EL (cell line): ENCODE measurements at places on chromosomes 12 and 14.
A peak's percentile ranks its signal among the peaks of the same experiment; 100 is the strongest.

DNA sequence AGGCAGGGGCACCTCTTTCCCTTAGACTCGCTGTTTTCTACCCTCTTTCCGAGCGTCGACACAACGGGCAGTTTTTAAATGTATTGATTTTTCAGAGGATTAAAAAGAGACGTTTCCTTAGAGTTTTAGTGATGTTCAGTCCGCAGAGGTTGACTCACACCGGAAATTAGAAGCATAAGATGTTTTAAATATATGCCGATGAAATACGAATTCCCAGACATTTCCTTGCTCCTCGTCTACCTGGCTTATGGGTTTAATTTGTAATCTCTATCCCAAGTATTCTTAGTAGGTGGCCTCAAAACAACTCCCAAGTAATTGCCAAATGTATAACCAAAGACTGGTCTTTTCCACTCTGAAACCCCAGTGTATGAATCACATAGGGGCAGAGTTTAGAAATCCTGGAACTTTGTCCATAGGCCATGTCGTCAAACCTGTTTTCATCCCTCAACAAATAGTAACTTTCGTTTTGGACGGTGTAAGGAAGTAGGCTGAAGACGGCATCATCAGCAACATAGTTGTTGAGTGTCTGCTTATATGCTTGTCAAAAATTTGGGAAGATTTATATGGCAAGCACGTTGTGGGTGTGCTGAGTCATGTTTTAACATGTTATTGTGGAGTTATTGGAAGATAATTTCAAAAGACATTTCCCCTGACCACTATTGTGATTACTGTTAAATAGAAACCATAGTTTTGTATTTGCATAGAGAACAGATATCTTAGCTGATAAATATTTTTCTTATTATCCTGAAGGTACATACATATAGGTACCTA, 824 bp downstream of the TBK1 start:
- DNase-seq, result peak; percentile 77

DNA sequence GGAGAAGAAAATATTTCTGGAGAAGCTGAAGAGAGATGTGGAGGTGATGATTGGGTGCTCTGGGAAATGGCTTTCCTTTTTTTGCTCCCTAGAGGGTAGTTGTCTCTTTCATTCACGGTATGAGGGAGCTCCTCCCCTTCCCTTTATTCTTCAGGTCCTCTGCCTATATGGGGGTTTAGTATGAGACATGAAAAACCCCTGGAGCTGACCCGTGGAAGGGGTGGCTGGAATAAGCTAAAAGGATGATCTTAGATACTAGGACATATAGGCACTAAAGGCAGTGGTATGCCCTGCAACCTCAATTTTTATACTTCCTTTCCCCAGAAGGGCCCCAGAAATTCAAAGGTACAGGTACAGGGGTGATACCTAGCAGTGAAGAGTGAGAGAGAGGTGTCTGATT, 4.2 kb upstream of the DTX3 start:
- no peak for DNase-seq

GRCh38 chr12:131587565-131587964, 123.3 kb upstream of the SFSWAP start:
- DNase-seq, result no peak

DNA sequence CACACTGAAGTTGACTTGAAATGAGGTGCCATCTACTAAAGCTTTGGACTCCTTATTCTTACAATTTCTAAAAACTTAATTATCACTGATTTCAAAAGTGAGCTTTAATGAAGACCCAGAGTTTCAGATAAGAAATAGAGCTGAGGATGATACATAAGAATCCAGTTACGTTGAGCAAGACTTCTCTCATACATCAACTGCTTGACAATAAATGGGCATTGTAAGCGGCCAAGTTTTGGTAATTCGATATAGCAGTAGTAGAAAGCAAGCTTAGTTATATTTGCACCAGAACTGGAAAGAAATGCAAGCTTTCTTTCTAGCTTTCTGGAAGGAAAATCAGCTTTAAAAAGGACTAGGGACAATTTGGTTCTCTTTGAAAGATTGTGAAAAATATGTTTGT, 1359.6 kb downstream of the FSCB start:
- DNase-seq, result no peak

- peak; percentile 47 for DNase-seq
These were observed 58.9 kb upstream of the FBXO33 start for GRCh38 chr14:39491134-39491571.

- peak; percentile 52 for DNase-seq
These were observed 25.9 kb downstream of the NOC4L start for GRCh38 chr12:132170094-132170636.

- DNase-seq, result no peak
These were observed 105.2 kb upstream of the TMCC3 start for GRCh38 chr12:94755598-94755997.

DNA sequence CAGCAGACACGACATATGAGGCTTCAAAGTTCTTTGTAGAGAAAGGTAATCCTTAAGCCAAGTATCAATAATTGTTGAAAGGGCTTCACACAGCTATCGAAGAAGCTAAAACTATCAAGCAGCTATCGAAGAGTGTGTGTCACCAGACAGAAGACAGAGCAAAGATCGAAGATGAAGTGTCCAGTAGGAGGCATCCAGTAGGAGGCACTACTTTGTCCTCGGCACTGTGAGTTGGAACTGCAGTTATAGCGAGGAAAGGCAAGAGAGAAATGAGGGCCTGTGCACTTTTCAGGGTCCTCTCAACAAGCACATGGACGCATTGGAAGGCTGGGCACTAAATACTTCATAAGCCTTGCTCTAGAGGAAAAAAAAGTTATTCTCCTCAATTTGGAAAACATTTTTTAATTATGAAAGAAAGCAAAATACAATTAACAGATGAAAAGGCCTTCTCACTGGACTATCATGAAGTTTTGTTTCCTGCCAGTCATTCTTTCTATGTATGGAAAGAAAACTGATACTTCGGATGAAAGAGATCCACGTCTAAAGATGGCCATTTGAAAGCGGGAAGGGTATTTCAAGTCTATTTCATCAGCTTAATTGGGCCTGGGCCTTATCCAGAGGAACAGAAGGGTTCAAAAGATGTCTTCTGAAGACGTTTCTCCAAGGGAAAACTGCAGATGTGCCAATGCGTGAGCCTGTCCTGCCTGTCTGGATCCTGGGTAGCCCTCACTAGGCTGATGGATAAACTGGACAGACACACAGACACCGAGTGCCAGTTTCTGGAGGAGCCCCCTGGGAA, 174.5 kb downstream of the CALM1 start:
- no peak for DNase-seq

DNA sequence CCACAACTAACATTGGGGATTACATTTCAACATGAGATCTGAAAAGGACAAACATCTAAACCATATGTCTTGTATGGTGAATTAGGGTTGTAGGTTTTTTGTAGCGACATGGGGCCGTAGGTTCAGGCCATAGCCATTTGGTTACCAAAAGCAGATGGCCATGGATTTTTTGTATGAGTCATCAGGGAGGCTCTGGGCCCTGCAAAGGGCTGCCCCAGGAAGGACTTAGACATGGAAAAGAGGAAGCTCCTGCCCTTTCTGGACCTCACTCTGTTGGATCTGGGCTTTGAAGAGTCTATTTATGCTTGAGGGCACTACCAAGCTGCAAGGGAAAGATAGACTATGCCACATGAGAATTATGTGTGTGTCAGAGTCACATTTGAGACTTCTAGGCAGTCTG, 89.3 kb upstream of the DHRS4 start:
- DNase-seq, result no peak

- DNase-seq, result no peak
These were observed 12.2 kb downstream of the RERG start for GRCh38 chr12:15208871-15209656.

DNA sequence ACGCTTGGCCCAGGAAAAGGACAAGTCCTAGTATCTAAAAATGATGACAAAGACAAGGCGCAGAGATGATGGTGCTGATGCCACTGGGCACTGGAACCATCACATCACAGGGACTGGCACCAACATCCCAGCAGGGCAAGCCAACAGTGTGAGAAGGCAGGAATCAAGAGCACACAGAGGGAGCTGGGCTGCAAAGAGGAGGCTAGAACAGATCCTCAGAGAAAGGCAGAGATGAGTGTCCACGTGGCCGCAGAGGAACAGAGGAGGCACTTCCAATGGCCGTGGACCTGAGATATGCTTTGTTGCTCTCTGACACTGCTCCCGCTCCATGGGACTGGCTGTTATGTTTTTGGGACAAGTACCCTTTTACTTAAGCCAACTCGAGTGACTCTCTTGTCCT, 17.9 kb downstream of the FOXN3 start:
- no peak for DNase-seq

DNA sequence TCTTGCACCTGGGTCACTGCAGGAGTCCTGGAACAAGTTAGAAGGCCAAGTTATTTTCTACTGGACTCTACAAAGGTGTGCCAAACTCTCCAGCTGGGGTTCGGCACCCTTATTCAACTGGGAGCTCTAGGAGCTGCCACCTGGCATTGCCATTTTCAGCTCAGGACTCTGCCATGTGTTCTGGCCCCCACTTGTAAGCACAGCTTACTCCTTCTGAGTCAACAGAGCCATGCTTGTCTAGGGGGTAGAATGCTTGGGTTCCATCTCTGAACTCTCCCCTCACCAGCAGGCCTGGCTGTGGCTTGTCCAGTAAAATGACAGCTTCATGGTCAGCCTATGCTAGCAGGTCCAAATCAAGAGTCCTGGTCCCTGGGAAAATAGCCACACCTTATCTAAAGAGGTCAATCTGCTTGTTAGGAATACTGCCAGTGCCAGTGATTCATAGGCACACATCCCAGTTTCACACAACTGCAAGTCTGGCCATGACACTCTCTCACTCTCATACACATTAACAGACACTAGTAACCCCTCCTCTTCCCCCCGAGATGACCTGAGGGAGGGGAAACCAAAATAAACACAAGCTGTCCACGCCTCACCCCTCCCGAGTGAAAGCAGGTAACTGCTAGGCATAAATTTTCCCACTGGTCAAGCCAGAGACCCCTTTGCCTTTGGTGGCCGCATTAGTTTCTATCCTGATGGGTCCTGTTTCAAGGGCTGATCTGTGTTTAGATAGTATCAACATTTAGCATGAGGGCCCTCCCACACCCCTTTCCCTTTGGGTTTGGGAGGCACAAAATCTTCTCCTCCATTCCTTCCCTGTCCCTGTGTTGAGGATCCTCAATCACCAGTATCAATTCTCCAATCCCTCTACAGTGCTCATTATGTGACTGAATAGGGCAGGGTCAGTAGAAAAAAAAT, 182.3 kb upstream of the GZMB start:
- DNase-seq, result no peak

DNA sequence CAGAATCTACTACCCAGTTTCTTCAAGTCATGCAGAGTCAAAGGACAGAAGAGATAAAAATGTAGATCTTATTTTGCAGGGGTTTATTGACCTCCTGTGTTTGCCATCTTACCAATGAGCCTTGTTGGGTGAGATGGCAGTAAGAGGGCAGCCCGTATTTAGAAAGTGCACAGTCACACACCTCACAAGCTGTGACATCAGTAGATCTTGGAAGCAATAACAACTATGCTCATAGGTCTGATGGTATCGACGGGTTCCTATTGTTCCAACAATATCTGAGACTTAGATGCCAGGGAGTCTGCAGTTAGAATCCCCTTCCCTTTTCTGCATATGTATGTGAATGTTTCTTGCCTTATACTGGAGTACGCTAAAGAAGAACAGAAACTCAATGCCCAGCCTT, 189.0 kb upstream of the DYRK2 start:
- DNase-seq, result no peak

DNA sequence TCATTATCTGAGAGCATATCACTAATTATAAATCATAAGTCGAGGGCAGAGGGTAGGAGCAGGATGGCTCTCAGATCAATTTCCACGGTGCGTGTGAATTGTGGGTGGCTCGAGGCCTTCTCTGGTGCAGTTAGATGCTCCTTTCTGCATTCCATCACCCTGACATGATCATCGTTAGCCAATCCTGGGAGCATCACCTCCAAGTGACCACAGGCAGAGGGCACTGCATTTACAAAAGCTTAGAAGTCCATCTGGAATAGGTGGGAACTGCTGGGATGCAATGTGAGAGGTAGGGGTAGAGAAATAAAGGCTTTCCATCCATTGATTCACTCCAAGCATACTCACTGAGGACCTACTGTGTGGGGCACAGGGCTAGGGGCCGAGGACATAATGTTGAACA, 538.2 kb upstream of the TBX3 start:
- DNase-seq, result no peak

- peak; percentile 32 for DNase-seq
These were observed 27.1 kb upstream of the PCNX4 start for GRCh38 chr14:60064491-60065072.

GRCh38 chr14:68492381-68493151, 300.3 kb downstream of the ZFP36L1 start:
- no peak for DNase-seq

DNA sequence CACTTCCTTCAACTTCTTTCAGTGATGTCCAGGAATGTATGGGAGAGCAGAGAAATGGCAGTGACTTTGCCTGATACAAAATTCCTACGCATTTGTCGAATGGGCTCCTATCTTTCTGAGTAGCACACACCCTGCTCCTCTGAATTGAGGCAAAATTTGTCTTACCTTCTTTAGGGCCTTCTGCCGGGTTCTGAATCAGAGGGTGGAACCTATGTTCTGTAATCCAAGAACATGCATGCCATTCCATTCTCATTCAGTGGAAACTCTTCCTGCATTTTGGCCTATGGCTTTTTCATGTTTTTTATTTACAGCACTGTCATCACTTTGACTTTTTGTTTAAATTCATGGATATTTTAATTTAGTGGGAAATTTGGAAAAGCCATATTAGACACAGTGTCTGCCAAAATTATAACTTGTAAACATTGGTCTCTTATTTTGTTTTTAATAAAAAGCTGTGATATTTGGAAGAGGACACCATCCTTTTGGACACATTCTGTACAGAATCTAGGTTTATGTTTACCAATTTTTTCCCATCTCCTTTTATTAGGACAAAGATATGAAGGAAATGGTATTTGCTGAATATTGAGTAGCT, 402.2 kb upstream of the FAR2 start:
- no peak for DNase-seq

- DNase-seq, result no peak
These were observed 1316.9 kb upstream of the SEL1L start for GRCh38 chr14:82850576-82850975.

DNA sequence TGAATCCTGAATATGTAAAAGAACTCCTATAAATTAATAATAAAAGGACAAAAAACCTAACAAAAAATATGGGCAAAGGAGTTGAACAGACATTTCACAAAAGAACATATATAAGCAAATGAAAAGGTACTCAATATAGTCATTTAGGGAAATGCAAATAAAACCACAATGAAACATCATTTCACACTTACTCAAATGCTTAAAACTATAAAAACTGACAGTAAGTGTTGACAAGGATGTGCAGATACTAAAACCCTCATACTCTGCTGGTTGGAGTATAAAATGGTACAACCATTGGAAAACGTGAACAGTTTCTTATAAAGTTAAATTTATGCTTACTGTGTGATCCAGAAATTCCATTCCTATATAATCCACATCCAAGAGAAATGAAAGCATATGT, 247.1 kb downstream of the GXYLT1 start:
- DNase-seq, result no peak

- no peak for DNase-seq
These were observed 18.1 kb upstream of the EIF5 start for GRCh38 chr14:103315941-103316340.

- no peak for DNase-seq
These were observed 309.0 kb downstream of the VRK1 start for GRCh38 chr14:97106166-97106565.
